ENCODE measurements at places on chromosomes 13 and 19. TPM values are rescaled to one million over a fixed set of nuclear protein-coding genes. Genes with fewer than 3 reads are reported as not detected.

- no peak overlapping the region for H3K4me3 ChIP-seq
- no peaks in the 10 kb centered on the region for H3K4me1 ChIP-seq
- peak; percentile 75 for DNase-seq
- no peak overlapping the region for H3K27ac ChIP-seq
- no peaks in the 10 kb centered on the region for H3K36me3 ChIP-seq
- H3K27me3 ChIP-seq, result no peaks in the 10 kb centered on the region
Observed at GRCh38 chr13:43303033-43303729, 279.8 kb downstream of the DNAJC15 start.

- no peak overlapping the region for H3K4me3 ChIP-seq
- DNase-seq, result no peak
- no peaks in the 10 kb centered on the region for H3K27me3 ChIP-seq
- no peaks in the 10 kb centered on the region for H3K36me3 ChIP-seq
- H3K4me1 ChIP-seq, result no peaks in the 10 kb centered on the region
Observed at GRCh38 chr19:19533841-19534240, 4.2 kb upstream of the CILP2 start.

DNA sequence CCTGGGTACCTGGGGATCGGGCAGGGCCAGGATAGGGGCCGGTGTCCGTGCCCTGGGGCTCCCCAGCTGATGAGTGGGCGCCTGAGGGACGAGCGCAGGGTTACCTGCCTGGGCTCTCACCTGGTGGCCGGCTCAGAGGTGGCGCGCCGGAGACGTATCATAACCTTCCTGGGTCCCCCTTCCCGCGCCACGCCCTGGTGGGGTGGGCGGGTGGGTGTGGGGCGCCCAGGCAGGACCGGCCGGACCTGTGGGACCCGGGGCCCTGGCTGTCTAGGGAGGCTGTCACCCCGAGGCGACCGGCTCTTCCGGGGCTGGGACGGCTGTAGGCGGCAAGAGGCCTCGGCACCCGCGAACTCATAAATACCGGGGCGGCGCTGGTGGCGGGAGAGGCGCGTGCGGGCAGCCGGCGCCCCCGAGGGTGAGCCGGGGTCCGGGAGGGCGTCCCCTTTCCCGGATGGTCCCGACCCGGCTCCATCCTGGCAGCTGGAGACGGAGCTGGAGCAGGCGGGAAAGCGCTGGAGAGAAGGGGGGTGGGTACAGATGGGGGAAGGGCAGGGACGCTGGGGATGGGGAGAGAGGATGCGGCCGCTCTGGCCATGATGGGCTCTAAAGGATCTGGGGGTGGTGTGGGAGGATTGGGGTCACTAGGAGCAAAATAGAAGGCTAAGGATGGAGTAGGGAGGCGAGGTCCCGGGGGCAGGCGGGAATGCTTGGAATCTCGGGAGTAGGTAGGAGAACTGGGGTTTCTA, at the start of gene ACP7:
ACP7 (plus strand) TSS at position 386 of the 749 bp plus-strand sequence. CDS start 902 bp downstream, outside the sequence.
- H3K27me3 ChIP-seq, result no peaks in the 10 kb centered on the region
- H3K4me1 ChIP-seq, result 0 out of 2 replicates have a peak, but pooled peaks cover 5% of the 10 kb centered on the region
- no peaks in the 10 kb centered on the region for H3K36me3 ChIP-seq
- H3K4me3 ChIP-seq, result peak within 1 kb of the TSS; percentile 51
- DNase-seq, result peak; percentile 53
- H3K27ac ChIP-seq, result no peak within 1 kb of the TSS

LGALS4 gene
- 2.2 TPM for total RNA-seq

MISP3 gene
- total RNA-seq, result 5.2 TPM

SYT3 gene
- 0.70 TPM for total RNA-seq
